ENCODE measurements at places on chromosomes 5 and 9.

DNA sequence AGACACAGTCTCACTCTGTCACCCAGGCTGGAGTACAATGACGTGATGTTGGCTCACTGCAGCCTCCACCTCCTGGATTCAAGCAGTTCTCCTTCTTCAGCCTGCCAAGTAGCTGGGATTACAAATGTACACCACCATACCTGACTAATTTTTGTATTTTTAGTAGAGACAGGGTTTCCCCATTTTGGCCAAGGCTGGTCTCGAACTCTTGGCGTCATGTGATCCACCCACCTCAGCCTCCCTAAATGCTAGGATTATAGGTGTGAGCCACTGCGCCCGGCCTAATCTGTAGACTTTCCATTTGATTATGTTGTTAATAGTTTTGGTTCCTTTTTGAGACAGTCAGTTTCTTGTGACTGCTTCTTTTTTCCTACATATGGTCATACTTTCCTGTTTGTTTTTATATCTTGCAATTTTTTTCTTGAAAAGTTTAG, 31.0 kb downstream of the MTREX start:
- no peak for DNase-seq

GRCh38 chr5:130052752-130053151, 148.5 kb downstream of the CHSY3 start:
- DNase-seq = no peak

DNA sequence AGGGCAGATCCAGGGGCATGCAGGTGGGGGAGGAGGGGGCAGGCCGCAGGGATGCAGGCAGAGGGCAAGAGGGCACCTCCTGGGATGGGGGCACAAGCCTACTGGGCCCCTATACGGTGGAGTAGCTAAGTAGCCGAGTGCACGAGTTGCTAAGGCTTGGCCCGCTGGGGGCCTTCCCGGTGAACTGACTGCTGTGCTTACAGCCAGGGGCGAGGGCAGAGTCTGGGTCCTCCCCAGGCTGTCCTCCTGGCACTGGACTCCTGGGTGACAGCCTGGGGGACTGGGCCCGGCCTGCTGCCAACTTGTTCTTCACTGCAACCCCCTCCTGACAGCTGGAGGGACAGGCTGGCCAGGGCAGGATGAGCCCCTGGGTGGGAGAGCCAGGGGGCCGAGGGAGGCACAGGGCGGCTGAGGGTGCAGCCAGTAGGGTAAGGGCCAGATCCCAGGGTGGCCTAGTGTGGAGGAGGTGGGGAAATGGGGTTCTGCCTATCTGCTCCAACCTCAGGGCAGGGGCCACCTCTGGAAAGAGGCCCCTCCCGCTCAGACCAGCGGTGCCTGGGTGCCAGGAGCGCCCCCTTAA, 1.7 kb upstream of the EGFL7 start:
- no peak for DNase-seq

DNA sequence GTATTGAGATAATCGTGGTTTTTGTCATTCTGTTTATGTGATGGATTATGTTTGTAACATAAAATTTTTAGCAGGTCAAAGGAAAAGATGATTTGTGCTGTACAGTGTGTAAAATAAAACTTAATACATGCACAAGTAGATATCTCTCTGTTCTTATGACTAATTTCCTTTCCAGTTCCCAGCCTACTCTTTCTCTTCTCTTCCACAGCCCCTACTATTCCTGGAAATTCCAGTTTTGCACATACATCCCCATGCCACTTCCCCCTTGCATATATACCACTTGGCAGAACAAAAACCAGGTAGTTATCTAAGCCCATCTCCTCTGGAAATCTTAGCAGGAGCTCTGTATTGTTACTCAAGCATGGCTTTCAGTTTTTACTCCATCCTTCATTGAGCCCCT, 20.2 kb downstream of the TEK start:
- DNase-seq = no peak

Data from fibroblast of skin of left biceps (primary cell).